Mononuclear cell (primary cell): ENCODE measurements at places on chromosomes 5 and 9. TPM values are rescaled to one million over a fixed set of nuclear protein-coding genes. Genes with fewer than 3 reads are reported as not detected.

Gene ITGA1
- 0.84 TPM for total RNA-seq

Gene EGR1
- 36.6 TPM for total RNA-seq

Gene ADAM19
- total RNA-seq, result 17.7 TPM

Gene CDH6
- total RNA-seq, result not detected

Gene KIF20A
- 0.42 TPM for total RNA-seq

Gene ZNF454
- not detected for total RNA-seq

Gene BAAT
- 0.10 TPM for total RNA-seq

Gene FBN2
- total RNA-seq, result 5.1 TPM

Gene NTRK2
- 0.10 TPM for total RNA-seq

Gene ACER2
- total RNA-seq, result 4.2 TPM

Gene THBS4
- 0.10 TPM for total RNA-seq

Gene PARP8
- total RNA-seq, result 201 TPM

Gene FIBCD1
- not detected for total RNA-seq

Gene PRR7
- total RNA-seq, result 25.8 TPM

Gene SPINK13
- not detected for total RNA-seq

Gene ANKDD1B
- total RNA-seq, result 0.52 TPM

Gene ENTREP1
- not detected for total RNA-seq

Gene ELOVL7
- 23.2 TPM for total RNA-seq

Gene IFNA2
- total RNA-seq, result 0.21 TPM

Gene SQSTM1
- total RNA-seq, result 229 TPM

Gene KCNV2
- not detected for total RNA-seq

Gene IFNK
- not detected for total RNA-seq

Gene N4BP3
- total RNA-seq, result 5.1 TPM

Gene ZCCHC7
- total RNA-seq, result 68.4 TPM

Gene TAF11L4
- not detected for total RNA-seq

Gene PTPN3
- total RNA-seq, result under 0.01 TPM

Gene TAF11L3
- not detected for total RNA-seq

Gene MYMK
- not detected for total RNA-seq

Gene POLR3G
- total RNA-seq, result 1.0 TPM

Gene NINJ1
- total RNA-seq, result 234 TPM

Gene C5orf52
- not detected for total RNA-seq

Gene CCL27
- 0.21 TPM for total RNA-seq

Gene TMOD1
- total RNA-seq, result 0.84 TPM

Gene SLCO6A1
- total RNA-seq, result not detected

Gene RORB
- 0.10 TPM for total RNA-seq

Gene CACNA1B
- total RNA-seq, result under 0.01 TPM

Gene TEX48
- not detected for total RNA-seq

Gene INSL4
- total RNA-seq, result not detected

Gene PDCD1LG2
- not detected for total RNA-seq

Gene CAPSL
- not detected for total RNA-seq

Gene TMEM232
- total RNA-seq, result 2.7 TPM

Gene IL5
- not detected for total RNA-seq

Gene C5orf58
- not detected for total RNA-seq

Gene LECT2
- total RNA-seq, result not detected

Gene LCN10
- total RNA-seq, result not detected

Gene TMEM161B
- total RNA-seq, result 24.8 TPM

Gene SHC3
- total RNA-seq, result under 0.01 TPM

Gene NRG2
- total RNA-seq, result 0.10 TPM

Gene ASTN2
- total RNA-seq, result 3.1 TPM

Gene RNF183
- total RNA-seq, result not detected

Gene DCANP1
- total RNA-seq, result 0.10 TPM

Gene C9orf153
- total RNA-seq, result 1.9 TPM

Gene PRLR
- 1.6 TPM for total RNA-seq

Gene ELAVL2
- not detected for total RNA-seq

Gene CLIC3
- total RNA-seq, result 3.4 TPM

Gene ZFP2
- total RNA-seq, result 0.73 TPM

Gene TLX3
- total RNA-seq, result not detected
